Activated B cell treated with CpG ODN at 0.5 μM for 24 hours (primary cell): ENCODE measurements at places on chromosomes 1 and 21. TPM values are rescaled to one million over a fixed set of nuclear protein-coding genes. Genes with fewer than 3 reads are reported as not detected.

MYBPH gene
- not detected in 2 replicates for total RNA-seq

DNA sequence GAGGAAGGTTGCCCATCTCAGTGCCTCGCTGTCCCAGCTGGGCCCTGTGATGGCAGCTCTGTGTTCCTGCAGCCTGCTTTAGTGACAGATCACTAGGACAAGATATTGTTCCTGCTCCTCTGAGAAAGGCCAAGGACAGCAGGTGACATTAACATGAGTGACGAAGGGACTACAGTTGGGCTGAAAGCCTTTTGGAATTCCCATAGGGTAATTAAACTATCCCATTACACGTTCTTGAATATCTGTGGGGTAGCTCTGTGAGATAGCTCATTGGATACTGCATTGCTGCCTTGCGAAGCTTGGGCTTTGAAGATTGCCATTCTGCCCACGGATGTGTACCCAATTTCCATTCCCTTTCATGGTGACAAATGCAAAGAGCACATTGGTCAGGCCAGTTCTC, 78.2 kb upstream of the COA6 start:
- no peak overlapping the region for H3K4me3 ChIP-seq
- H3K27ac ChIP-seq = no peak overlapping the region
- DNase-seq = no peak
- no peaks in the 10 kb centered on the region for H3K36me3 ChIP-seq
- H3K27me3 ChIP-seq = peaks cover 20% of the 10 kb centered on the region

HMGCS2 gene
- not detected in 2 replicates for total RNA-seq

NADK gene
- 106 and 122 TPM in 2 replicates for total RNA-seq

DNA sequence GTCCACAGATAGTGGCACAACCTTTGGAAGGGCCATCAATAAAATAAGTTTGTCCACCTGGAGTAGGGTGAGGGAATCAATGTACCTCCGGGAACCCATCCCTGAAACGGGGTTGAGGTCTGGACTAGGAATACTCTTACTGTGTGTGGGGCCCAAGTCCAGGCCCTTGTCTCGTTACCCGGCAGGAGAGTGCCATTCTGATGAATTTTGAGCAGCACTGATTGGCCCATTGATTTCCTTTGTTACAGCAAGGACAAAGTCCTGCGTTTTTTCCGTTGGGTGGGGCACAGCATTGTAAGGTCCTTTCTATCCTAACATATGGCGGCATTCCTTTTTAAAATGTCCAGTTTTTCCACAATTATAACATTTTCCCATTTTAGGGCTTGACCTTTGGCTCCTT, 75.2 kb downstream of the AXDND1 start:
- H3K27ac ChIP-seq = no peak overlapping the region
- no peaks in the 10 kb centered on the region for H3K4me1 ChIP-seq
- DNase-seq = no peak
- peaks cover 10% of the 10 kb centered on the region for H3K27me3 ChIP-seq

GRCh38 chr1:229410692-229411433, 23.0 kb downstream of the ACTA1 start:
- H3K27ac ChIP-seq = no peak overlapping the region
- no peak for DNase-seq
- H3K4me3 ChIP-seq = no peak overlapping the region
- peaks cover 11% of the 10 kb centered on the region for H3K4me1 ChIP-seq
- no peaks in the 10 kb centered on the region for H3K36me3 ChIP-seq

OR2T29 gene
- total RNA-seq = 2.0 and 2.1 TPM in 2 replicates

DNA sequence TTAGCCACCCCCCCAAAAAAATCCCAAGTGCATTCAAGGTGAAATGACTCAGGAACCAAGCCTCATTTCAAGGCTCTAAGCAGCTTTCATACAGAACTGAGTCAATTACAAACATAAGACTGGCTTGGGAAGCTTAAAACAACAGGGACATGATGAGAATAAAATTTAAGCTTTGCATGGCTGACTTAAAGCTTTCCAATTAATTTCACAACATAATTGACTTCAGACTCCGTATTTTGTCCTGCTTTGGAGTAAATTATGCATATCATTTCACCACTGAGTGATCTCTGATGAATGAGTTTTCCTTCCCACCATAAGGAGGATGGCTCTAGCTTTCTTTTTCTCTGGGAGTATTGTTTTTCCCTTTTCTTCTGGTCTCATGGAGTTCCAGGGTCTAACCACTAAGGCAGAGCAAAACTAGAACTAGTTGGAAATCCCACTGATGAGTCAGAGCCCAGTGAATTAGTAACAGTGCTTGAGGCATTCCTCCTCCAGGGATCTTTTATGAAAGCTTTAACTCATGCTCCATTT, 72.8 kb downstream of the XCL2 start:
- H3K27me3 ChIP-seq = no peaks in the 10 kb centered on the region
- H3K4me1 ChIP-seq = peaks cover 25% of the 10 kb centered on the region
- no peak overlapping the region for H3K27ac ChIP-seq
- H3K4me3 ChIP-seq = no peak overlapping the region

DNA sequence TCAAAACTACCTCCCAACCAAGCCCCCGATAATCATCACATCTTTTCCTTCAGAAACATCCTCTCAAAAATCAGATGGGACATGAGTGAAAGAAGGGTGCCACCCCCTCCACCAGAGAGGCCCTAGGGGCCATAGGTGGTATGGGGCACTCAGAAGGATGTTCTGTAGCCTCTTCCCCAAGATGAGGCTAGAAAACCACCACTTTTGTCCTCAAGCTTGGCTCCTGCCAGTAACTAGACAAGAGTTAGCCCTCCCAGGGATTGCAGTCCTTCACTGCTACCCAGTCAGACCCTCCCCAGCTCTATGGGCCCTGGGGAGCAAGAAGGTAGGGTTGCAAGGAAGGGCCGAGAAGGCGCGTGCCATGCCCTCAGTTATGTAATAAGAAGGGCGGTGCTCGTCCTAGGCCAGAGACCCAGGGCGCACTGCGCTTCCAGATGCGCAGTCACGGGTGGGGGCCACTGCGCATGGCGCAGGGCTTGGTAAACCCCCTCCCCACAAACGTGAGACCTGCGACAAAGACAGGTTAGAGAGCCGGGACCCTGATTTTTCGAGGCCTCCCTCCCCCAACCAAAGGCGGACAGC, 69.7 kb downstream of the CD46 start:
- peaks cover 94% of the 10 kb centered on the region for H3K4me1 ChIP-seq
- no peak for DNase-seq
- peak overlapping the region; percentile 93 for H3K27ac ChIP-seq
- peaks cover 68% of the 10 kb centered on the region for H3K36me3 ChIP-seq
- H3K4me3 ChIP-seq = peak overlapping the region; percentile 99

DNA sequence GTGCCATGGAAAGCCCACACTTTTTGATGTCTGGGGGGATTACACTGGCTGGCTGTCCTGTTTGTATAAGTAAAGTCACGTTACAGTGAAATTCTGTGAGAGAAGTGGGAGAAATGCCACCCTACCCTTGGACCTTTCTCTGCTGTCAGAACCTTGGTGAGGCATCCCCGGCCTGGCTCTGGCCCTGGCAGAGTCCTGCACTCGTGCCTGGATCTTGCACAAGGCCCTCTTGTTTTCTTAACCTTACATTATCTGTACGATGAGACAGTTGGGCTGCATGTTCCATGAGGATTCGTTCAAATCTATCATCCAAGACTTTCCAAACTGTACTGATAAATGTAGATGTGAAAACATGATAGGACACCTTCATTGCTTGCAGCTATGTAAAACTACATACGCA, 11.4 kb downstream of the SNAP47 start:
- H3K36me3 ChIP-seq = peaks cover 37% of the 10 kb centered on the region
- H3K4me1 ChIP-seq = peaks cover 10% of the 10 kb centered on the region
- DNase-seq = no peak
- H3K27me3 ChIP-seq = no peaks in the 10 kb centered on the region
- H3K27ac ChIP-seq = no peak overlapping the region
- H3K4me3 ChIP-seq = no peak overlapping the region

DNA sequence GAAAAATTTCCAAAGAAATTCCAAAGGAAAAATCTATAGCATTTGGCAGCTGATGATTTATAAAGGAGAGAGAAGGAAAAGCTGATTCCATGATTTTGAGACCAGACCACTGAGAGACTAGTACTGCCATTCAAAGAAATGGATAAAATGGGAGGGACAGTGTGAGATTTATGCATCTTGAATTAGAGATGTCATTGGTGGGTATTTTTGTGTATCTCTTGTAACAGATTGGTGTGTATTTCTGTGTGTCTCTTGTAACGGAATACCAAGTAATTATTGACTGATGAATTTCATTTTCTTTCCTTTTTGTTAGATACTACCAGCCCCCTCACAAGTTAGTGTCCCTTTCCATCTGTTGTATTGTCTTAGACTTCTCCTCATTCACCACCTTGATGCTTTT, 102.2 kb downstream of the OLFML2B start:
- H3K4me3 ChIP-seq = no peak overlapping the region
- no peak for DNase-seq
- H3K4me1 ChIP-seq = no peaks in the 10 kb centered on the region
- H3K36me3 ChIP-seq = peaks cover 49% of the 10 kb centered on the region
